Mesangial cell (primary cell): ENCODE measurements at places on chromosomes 6 and 20. TPM values are rescaled to one million over a fixed set of nuclear protein-coding genes. Genes with fewer than 3 reads are reported as not detected.

Gene MACROD2
- 0.49 and 1.4 TPM in 2 replicates for total RNA-seq

Gene FAM83C
- not detected in 2 replicates for total RNA-seq

Gene TSHZ2
- 0.33 and 5.6 TPM in 2 replicates for total RNA-seq

Gene TREM2
- total RNA-seq: not detected in 2 replicates

Gene TFAP2A
- 0.16 and 1.3 TPM in 2 replicates for total RNA-seq

Gene TRIM15
- not detected in 2 replicates for total RNA-seq

Gene HCK
- total RNA-seq: not detected in 2 replicates

Gene LRP11
- total RNA-seq: 27.8 and 28.0 TPM in 2 replicates

Gene NR2E1
- total RNA-seq: not detected in 2 replicates

Gene HLA-DMB
- 0.65 and 2.5 TPM in 2 replicates for total RNA-seq

Gene DYNLT2
- total RNA-seq: 0.63 and 0.65 TPM in 2 replicates
